Muscle of arm (tissue), 14 donors: ENCODE measurements at places on chromosomes 4 and X.

- no peak for DNase-seq
Observed at GRCh38 chr4:8886612-8887406, 15.2 kb upstream of the HMX1 start.

GRCh38 chrX:98357146-98357545 is 1473.4 kb downstream of the RPA4 start:
- no peak for DNase-seq

GRCh38 chr4:6658597-6659075 is 18.2 kb downstream of the MRFAP1 start:
- DNase-seq, result no peak

- no peak for DNase-seq
Observed at GRCh38 chrX:67546496-67547423, 2.9 kb downstream of the AR start.

DNA sequence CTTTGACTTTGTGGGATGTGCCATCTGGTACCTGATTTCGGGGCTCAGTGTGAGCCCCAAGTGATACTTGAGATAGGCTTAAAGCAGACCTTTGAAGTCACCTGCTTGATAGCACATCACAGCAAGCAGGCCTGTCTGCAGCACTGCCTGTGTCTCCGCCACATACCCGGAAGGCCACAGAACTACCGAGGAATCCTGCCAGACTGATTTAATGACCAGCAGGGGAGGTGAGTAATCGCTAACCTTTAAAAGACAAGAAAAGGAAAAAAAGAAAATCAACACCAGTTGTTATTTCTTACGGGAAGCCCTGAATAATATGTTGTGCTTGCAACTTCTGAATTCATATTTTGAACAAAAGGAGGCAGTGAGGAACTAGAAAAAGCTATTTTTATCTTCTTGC is 6.8 kb downstream of the PTCHD1 start:
- no peak for DNase-seq

DNA sequence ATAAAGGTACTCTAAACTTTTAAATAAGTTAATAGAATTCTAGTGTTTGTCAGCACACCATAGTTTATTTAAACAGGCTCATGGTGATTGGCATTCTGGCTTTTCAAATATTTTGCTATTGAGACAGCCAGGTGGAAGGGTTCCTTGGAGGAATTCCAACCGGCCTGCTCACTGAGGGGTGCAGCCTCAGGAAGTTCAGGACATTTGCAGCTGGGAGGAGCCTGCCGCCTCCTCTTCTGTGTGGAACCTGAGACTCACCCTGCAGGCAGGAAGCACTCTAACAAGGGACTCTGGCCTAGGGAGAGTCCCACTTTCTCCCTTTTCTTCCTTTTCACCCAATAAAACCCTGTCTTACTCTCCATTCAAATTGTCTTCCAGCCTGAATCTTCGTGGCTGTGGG is 1328.0 kb downstream of the FSTL5 start:
- no peak for DNase-seq

DNA sequence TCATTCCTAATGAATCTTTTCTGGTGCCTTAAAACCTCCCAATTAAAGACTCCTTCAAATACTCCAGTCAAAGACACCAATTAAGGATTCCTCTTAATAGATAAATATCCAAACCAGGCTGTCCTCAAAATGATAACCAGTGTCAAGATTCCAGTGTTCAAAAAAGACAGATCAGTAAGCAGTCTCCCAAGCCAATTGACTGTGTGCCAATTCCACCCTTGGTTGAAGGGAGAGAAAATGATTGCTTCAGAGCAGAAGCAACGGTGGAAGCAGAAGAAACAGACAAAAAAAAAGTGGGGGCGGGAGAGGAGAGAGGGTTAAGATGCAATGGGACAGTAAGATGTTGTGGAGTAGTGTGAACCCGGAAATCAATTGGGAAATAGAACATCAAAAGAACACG is 216.0 kb upstream of the FTHL17 start:
- DNase-seq, result no peak

- DNase-seq, result no peak
Observed at GRCh38 chrX:134545510-134545909, 85.5 kb downstream of the HPRT1 start.

- DNase-seq, result peak; percentile 7
Observed at GRCh38 chrX:5117816-5118215, 1110.9 kb downstream of the NLGN4X start.

DNA sequence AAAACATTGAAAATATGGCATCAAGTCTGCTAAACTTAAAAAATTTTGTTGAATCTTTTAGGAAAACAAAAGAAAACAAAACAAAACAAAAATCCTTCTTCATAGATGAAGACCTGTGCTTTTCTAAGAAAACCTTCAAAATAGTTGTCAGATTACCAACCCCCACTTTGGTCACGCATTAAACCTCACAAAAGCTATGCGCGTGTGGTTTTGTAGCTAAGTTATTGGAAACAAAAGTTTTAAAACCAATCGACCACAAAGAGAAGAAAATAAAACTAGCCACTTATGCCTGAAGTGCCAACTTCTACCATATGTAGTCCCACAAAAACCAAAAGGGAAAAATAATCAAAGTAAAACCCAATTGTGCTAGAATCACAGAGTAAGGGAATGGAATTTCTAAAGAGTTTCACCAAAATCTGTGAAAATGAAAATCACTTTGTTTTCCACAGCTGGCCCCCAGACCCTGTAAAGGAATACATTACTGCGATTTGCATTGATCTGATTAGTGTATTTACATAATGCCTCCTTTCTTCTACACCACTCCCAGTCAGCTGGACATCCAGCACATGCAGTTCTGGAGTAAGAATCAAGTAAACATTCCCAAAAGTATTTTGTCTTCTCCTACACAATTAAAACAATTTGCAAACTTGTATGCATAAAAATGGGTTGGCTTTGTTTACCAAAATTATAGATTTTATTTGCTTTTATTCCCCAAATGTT is 330.1 kb upstream of the DKK2 start:
- no peak for DNase-seq
